Hematopoietic multipotent progenitor cell treated with erythropoietin and hydrocortisone succinate and interleukin-3 and kit ligand, for 8 days (in vitro differentiated cells): ENCODE measurements at places on chromosomes 12 and 14.

DNA sequence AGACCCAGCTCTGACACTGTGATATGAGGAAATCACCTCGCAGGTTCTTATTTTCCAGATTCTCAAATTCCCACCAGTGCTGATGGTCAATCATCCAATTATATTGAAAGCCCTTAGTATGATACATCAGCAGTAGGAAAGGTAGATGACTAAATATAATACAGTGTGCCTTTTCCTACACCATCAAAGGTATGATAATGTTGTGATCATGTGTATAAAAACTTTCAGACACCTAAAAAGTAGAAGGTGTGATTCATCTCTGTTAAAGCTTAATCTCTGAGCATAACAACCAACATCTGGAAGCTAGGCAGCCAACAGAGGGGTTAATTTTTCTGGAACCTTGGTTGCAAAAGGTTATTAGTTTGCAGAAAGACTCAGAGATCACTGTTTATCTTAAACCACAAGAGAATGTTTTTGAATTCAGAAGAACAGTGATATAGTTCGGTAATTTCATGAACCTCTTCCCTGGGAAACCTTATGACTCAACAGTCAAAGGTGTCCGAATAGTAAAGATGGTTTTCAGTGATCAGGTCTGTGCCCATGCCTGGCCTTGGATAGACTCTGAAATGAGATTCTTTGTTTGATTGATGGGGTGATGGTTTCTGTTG lies 122.5 kb downstream of the ETV6 start:
- no peak for DNase-seq

DNA sequence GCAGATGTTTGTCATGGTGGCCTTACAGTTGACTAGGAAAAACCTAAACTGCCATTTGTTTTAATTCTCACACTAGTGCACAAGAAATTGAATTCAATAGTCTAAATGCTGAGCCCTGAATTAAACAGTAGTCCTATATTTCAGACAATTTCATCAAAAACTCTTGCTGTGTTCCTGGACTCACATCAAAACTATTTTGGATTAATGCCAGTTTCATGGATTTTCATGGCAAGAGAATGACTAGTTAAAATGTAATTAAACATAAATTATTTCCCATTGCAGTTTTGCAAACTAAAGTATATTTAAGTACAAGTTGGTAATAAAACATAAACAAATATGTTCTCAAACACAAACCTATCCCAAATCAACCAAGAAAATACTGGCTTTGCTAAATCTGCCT lies 468.0 kb upstream of the PRICKLE1 start:
- no peak for DNase-seq

DNA sequence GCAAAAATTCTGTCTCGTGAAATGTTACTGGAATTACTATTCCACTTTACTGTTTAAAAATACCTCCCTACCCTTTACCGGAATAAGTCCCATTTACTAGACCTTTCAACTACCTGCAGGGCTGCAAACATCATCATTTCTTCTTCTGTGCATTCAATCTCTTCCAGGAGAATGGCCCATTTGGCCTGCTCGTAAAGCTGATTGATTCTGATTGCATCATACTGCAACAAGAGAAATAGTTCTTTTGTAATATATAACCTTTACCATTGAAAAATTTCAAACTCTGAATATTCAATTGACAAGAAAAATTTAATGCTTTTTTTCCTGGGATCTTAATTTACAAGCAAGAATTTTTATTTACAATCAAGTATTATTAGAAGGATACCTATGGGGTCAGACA lies 72.4 kb downstream of the FERMT2 start:
- no peak for DNase-seq

DNA sequence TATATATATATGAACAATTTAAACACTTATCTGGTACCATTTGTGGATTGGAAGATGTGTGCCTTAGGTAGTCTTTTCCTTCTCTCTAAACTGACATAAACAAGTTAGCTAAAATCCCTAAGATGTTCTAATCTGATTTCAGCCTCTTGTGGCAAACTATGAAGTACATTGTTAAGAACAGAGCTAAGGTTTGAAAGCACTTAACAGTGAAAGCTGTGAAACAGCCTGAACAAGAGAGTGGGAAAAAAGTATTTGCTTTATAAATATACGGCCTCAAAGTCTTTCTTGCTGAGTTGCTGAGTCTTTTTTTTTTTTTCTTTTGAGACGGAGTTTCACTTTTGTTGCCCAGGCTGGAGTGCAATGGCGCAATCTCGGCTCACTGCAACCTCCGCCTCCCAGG lies 53.7 kb upstream of the PELI2 start:
- DNase-seq, result no peak

GRCh38 chr14:97978341-97978740 lies 1181.2 kb downstream of the VRK1 start:
- DNase-seq, result peak; percentile 4

DNA sequence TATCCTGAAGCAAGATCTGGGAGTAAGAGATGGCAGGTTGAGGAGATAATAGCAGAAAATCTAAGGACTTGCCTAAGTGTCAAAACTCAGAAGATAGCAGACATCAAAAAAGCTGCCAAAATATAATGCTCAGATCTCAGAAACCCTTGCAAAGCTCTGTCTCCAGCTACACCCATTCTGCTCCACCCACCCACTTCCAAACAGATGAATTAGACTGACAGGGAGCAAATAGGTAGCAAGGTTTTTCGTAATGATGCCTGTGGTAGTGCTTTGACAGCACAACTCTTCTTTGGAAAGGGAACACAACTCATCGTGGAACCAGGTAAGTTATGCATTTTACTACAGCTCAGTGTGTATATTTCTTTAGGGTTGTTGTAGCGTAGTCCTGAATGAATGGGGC lies 132.6 kb downstream of the DAD1 start:
- DNase-seq, result no peak

GRCh38 chr12:17992002-17992656 lies 97.9 kb downstream of the RERGL start:
- peak; percentile 39 for DNase-seq

- no peak for DNase-seq
These were observed 1230.7 kb upstream of the USP15 start for GRCh38 chr12:61029516-61029915.

DNA sequence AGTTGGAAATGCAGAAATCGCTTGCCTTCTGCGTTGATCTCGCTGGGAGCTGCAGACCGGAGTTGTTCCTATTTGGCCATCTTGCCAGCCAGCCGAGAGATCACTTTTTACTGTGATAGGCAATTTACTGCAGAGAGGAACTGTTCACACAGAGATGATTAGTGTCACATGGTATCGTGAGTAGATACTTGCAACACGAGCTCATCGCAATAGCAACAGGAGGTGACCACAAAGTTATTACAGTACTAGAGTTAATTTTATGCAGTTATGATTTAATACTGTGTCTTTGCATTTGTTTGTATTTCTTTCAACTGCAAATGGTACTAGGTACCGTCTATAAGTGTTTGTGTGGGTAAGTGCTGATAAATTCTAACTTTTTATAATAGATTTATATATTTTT lies 27.8 kb downstream of the NOPCHAP1 start:
- DNase-seq, result no peak

GRCh38 chr14:22002860-22003284 lies 329.3 kb upstream of the OR4E1 start:
- DNase-seq, result peak; percentile 33

DNA sequence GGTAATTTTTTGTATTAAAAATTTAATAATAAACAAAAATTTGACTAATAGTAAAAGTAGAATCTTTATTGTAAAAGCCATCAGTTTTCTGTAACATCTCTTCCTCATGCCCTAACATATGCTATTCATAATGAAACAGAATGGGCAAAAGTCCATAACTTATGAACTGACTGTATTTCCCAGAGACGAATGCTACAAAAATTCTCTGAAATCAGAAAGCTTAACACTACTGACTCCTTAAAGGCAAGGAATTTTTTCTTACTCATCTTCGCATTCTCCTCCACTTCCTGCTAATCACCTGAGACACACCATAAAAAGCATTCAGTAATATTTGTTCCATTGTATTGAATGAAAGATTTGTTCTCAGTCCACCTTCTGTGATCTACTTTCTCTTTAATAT lies 17.6 kb downstream of the MON2 start:
- no peak for DNase-seq

GRCh38 chr12:110317911-110318310 lies 36.9 kb downstream of the ATP2A2 start:
- DNase-seq, result no peak

DNA sequence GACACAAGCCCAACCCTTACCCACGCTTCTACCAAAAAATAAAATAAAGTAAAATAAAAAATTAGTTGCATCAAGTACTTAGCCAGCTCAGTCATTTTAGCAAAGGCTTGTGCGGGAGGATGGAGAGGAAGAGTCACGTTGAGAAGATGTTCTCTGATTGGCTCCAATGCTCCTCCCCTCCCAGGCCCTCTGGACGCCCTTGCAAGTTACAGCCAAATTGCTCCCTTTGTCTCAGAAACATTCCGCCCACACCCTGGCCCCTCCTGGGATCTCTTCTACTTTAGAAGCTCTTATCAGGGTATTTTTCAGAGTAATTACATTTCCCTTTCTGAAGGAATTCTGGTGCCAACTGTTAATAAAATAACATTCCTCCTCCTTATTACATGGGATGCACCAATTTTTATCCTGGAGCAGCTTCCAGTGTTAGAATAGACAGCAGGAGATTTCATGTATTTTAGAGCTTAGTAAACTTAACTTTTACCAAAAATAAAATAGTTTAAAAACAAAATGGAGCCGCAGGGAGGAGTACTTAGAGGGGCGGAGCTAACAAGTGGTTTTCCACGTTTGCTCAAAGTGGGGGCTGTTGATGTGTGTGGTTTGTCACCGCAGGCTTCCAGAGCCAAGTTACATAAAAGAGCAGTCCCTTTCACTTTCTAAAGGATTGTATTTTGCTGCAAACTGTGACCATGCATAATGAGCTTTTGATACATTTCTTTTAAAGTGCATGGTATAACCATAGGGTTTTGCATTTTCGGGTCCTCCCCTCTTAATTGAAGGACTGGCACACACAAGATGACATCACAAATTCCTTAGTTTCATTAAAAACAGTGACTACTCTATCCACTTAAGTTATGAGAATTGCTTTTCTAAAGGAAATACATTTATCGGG lies 71.7 kb upstream of the RAP1B start:
- peak; percentile 84 for DNase-seq
